ENCODE measurements at places on chromosomes 3 and 15. TPM values are rescaled to one million over a fixed set of nuclear protein-coding genes. Genes with fewer than 3 reads are reported as not detected.
A peak's percentile ranks its signal among the peaks of the same experiment; 100 is the strongest.

Gene DPPA2
- not detected for total RNA-seq

GRCh38 chr15:57551715-57552677 lies 39.7 kb upstream of the MYZAP start:
- no peaks in the 10 kb centered on the region for H3K36me3 ChIP-seq
- DNase-seq, result no peak
- H3K27me3 ChIP-seq, result no peaks in the 10 kb centered on the region
- no peak overlapping the region for H3K4me3 ChIP-seq

Gene ACAN
- total RNA-seq, result 0.06 TPM

GRCh38 chr3:132381348-132381944 lies 35.9 kb upstream of the DNAJC13 start:
- DNase-seq, result no peak
- no peak overlapping the region for H3K4me3 ChIP-seq
- no peaks in the 10 kb centered on the region for H3K27me3 ChIP-seq
- no peak overlapping the region for H3K27ac ChIP-seq
- no peaks in the 10 kb centered on the region for H3K36me3 ChIP-seq

Gene ISLR2
- 4.0 TPM for total RNA-seq

DNA sequence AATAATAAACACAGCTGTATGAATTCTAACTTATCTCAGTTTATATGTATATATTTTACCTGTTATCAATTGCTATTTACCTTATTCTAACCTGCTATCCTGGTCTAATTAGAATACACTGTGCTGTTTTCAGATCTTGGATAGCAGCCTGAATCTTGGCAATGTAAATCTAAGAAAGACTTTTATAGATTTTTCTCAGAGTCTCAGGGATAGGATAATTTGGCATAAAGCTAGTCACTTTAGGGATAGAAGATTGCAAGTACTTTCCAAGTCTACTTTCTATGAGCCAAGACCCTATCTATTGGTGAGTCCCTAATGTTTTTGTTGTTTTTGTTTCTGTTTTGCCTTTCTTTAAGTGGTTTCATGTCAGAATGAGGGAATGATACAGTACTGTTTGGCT lies 695.7 kb downstream of the NAALADL2 start:
- H3K4me3 ChIP-seq, result no peak overlapping the region
- H3K27me3 ChIP-seq, result no peaks in the 10 kb centered on the region
- no peaks in the 10 kb centered on the region for H3K36me3 ChIP-seq
- H3K27ac ChIP-seq, result no peak overlapping the region
- DNase-seq, result no peak
- no peaks in the 10 kb centered on the region for H3K4me1 ChIP-seq

Gene CLSTN2
- total RNA-seq, result 3.0 TPM

GRCh38 chr3:44729384-44729910 lies at the start of gene ZNF501:
TSS of gene ZNF501 (plus strand) at chr3:44729635. CDS start at chr3:44734422, 4,787 bp downstream.
- peaks cover 8% of the 10 kb centered on the region for H3K36me3 ChIP-seq
- DNase-seq, result peak; percentile 97
- H3K4me3 ChIP-seq, result peak within 1 kb of the TSS; percentile 72
- H3K27ac ChIP-seq, result peak within 1 kb of the TSS; percentile 71

Gene IMP3
- 54.9 TPM for total RNA-seq

DNA sequence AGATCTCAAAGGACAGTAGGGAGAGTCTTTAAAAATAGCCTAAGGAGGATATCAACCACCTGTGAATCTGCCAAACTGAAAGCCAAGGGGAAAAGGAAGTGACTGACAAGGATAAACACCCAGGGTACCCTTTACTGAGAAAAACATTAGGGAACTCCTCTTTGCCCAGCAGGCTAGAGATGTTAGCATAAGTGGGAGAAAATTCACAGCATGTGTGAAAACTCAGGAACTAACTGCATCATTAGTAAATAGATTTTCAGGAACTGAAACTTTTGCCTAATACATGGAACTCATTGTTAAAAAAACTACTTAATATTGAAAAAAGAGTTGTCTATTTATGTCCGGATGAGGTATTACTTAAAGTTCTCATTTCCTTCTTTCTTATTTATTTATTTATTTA lies 375.5 kb downstream of the NTRK3 start:
- no peaks in the 10 kb centered on the region for H3K4me1 ChIP-seq
- H3K27ac ChIP-seq, result no peak overlapping the region
- H3K36me3 ChIP-seq, result no peaks in the 10 kb centered on the region
- H3K4me3 ChIP-seq, result no peak overlapping the region
- H3K27me3 ChIP-seq, result no peaks in the 10 kb centered on the region
- DNase-seq, result no peak

Gene SPPL2A
- 112 TPM for total RNA-seq

DNA sequence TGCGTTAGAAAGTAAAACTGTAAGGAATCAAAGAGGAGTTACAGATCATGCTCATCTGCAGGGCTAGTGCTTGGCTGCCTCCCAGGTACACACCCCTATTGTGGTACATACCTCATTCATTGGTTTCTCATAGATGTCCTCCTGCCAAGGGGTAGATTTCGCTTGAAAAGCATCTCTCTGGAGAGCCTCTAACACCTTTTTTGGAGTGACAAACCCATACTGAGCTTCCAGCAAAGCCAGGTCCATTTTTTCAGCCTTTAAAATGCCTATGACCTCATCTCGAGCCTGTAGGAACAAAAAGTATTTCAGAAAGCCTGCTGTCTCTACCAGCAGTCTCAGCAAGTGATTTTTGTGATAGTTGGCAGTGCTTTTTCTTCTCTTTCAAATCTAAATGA lies 112.1 kb downstream of the CMSS1 start:
- no peaks in the 10 kb centered on the region for H3K27me3 ChIP-seq
- peaks cover 8% of the 10 kb centered on the region for H3K4me1 ChIP-seq
- no peak overlapping the region for H3K4me3 ChIP-seq
- no peak for DNase-seq
- no peak overlapping the region for H3K27ac ChIP-seq

GRCh38 chr3:42670670-42671069 lies 14.7 kb upstream of the KLHL40 start:
- no peak overlapping the region for H3K4me3 ChIP-seq
- no peak for DNase-seq
- no peaks in the 10 kb centered on the region for H3K27me3 ChIP-seq
- no peak overlapping the region for H3K27ac ChIP-seq

DNA sequence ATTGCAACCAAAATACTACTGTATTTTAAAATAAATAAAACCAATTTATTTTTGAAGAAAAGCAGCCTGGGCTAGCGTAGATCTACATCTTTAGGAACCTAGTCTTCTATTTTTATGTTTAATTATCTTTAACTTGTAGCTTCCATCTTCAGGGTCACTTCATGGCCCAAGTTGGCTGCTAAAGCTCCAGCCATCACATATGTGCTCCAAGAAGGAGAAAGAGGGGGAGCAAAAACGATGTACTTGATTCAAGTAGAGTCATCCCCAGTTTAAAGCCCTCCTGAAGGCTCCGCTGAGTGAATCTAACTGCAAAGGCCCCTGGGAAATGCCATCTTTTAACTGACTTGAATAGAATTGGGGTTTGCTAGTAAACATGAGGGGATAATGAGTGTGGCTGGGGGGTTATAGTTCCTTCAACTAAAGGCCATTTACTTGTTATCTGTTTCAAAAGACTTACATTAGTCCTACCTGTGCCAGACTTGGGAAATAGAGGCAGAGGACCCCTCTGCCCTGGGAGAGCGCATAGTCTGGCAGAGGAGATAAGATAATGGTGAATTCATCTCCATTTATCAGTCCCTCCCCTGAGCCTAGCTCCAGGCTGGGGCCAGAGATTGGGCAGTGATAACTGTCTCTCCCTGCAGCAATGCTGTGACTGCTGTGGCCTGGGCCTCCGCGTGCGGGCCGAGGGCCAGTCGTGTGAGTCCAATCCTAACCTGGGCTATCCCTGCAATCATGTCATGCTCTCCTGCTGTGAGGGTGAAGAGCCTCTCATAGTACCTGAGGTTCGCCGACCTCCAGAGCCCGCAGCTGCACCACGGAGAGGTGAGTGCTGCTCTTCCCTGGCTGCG lies 64.6 kb downstream of the FBLN2 start:
- H3K27me3 ChIP-seq, result no peaks in the 10 kb centered on the region
- DNase-seq, result peak; percentile 37
- no peaks in the 10 kb centered on the region for H3K4me1 ChIP-seq
- H3K4me3 ChIP-seq, result no peak overlapping the region
- H3K27ac ChIP-seq, result no peak overlapping the region

DNA sequence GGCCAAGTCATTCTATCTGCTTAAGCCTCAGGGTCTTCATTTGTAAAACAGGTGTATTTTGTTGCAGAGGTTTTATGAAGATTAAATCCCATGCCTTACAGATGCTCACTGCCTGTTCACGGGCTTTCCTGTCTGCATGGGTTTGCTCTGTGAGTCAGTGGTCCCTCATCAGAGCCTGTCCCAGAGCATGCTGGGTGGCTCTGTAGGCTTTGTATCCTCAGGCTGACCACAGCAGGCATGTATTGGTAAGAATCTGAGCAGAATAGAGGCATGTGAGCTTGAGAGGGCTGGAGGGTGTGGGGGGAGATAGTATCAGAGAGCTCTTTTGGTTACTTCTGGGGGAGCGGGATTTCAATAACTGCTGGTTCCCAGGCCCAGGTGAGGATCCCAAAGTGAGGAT lies 45.4 kb upstream of the PLXNA1 start:
- no peaks in the 10 kb centered on the region for H3K36me3 ChIP-seq
- H3K4me1 ChIP-seq, result peaks cover 2% of the 10 kb centered on the region

GRCh38 chr3:194691481-194692283 lies 6.0 kb downstream of the FAM43A start:
- DNase-seq, result no peak
- H3K4me3 ChIP-seq, result no peak overlapping the region
- H3K27me3 ChIP-seq, result no peaks in the 10 kb centered on the region
- peaks cover 39% of the 10 kb centered on the region for H3K4me1 ChIP-seq
- no peaks in the 10 kb centered on the region for H3K36me3 ChIP-seq

Gene CHRM5
- total RNA-seq, result not detected

DNA sequence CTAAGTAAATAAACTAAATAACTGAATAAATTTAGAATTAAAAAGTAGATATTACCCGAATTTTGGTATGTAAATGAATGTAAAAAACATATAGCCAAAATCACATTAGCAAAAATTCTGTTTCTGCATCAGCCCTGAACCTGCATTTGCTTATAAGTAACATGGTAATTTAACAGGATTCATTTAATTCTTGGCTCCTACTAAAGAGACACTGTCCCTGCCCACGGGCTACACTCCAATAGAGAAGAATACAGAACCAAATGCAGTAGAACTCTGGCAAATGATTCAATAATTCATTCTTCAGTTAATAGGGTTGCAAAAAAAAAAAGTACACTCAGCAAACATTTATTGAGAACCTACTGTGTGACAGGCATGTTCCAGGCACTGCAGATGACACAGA lies 20.8 kb upstream of the CNBP start:
- no peak overlapping the region for H3K27ac ChIP-seq
- H3K4me1 ChIP-seq, result no peaks in the 10 kb centered on the region
- DNase-seq, result no peak
- H3K36me3 ChIP-seq, result no peaks in the 10 kb centered on the region
- no peak overlapping the region for H3K4me3 ChIP-seq
- H3K27me3 ChIP-seq, result no peaks in the 10 kb centered on the region

- no peak overlapping the region for H3K27ac ChIP-seq
- no peaks in the 10 kb centered on the region for H3K27me3 ChIP-seq
- H3K36me3 ChIP-seq, result peaks cover 21% of the 10 kb centered on the region
- no peak for DNase-seq
These were observed 7.7 kb downstream of the PLSCR1 start for GRCh38 chr3:146536681-146537080.

DNA sequence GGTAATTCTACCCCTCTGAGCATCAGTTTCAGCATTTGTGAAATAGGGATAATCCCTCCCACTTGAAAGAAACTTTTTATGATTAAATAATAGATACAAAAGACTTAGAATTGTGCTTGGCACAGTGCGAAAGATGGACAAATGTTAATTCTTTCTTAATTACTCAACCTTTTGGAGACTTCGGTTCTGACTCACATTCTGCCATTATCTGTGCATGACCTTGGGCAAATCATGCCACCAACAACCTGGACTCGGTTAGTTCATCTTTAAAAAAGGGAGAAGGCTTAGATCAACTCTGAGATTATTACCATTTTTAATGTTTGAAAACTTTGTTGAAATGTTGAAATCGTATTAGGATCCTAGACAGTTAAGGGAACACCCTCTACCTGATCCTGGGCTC lies 40.6 kb upstream of the POLR2M start:
- H3K36me3 ChIP-seq, result no peaks in the 10 kb centered on the region
- DNase-seq, result no peak
- H3K27ac ChIP-seq, result no peak overlapping the region
- no peaks in the 10 kb centered on the region for H3K27me3 ChIP-seq
- H3K4me3 ChIP-seq, result no peak overlapping the region
- H3K4me1 ChIP-seq, result peaks cover 7% of the 10 kb centered on the region

Gene CEMIP
- total RNA-seq, result 17.3 TPM

DNA sequence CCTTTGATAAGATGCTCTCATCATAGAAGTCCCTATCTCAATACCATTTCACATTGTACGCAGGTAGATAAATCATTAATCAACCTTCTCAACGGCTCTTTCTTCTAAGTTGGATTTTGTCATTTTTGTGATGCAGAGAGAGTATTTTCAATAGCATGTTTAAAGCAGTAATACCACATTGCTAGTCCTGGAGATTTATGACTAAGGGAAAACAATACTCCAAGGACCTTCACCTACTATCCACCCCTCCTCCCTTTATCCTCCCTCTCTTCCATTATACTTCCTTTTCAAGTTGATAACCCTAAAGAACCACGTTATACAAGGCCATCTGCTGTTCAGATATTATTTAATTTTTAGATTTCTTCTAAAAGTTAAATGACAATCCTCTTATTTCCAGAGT lies 65.3 kb upstream of the CHMP2B start:
- no peak overlapping the region for H3K27ac ChIP-seq
- H3K4me1 ChIP-seq, result no peaks in the 10 kb centered on the region
- no peaks in the 10 kb centered on the region for H3K36me3 ChIP-seq
- no peak for DNase-seq

GRCh38 chr3:61946570-61947324 lies 385.4 kb downstream of the PTPRG start:
- H3K36me3 ChIP-seq, result no peaks in the 10 kb centered on the region
- no peak overlapping the region for H3K4me3 ChIP-seq
- DNase-seq, result no peak
- H3K4me1 ChIP-seq, result no peaks in the 10 kb centered on the region
- no peaks in the 10 kb centered on the region for H3K27me3 ChIP-seq

- H3K27ac ChIP-seq, result no peak overlapping the region
- no peak for DNase-seq
- H3K36me3 ChIP-seq, result no peaks in the 10 kb centered on the region
- H3K4me1 ChIP-seq, result peaks cover 3% of the 10 kb centered on the region
These were observed 37.0 kb upstream of the LMCD1 start for GRCh38 chr3:8464668-8465067.

Gene PIGBOS1
- total RNA-seq, result 12.4 TPM

DNA sequence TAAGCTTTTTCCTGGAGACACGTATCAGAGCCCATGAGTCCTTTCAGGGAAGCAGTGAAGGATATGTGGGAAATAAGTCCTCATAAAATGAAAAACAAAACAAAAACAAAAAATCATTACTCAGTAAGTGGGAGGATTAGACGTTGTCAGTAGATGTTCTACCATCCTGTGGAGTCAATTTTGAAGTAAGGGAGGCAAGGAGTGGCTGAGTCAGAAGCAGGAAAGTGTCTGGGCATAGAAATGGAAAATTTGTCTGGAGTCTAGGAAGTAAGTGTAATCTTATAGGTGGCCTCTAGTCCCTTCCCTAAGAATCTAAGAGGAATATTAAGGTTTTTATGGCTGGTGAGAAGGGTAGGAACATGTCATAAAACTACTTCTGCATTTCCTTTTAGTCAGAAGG lies 339.8 kb upstream of the SEMA6D start:
- H3K36me3 ChIP-seq, result no peaks in the 10 kb centered on the region
- DNase-seq, result no peak
- no peak overlapping the region for H3K4me3 ChIP-seq

Data from upper lobe of right lung (tissue), 1 donor.